K562 (cell line): ENCODE measurements at places on chromosomes 7 and 10. TPM values are rescaled to one million over a fixed set of nuclear protein-coding genes. Genes with fewer than 3 reads are reported as not detected.

Gene AKR1C8
- total RNA-seq = 0.24 TPM in 1 of 2 replicates, not detected in the other

Gene TNPO3
- total RNA-seq = 111 and 118 TPM in 2 replicates

Gene CHST3
- total RNA-seq = 0.38 and 0.42 TPM in 2 replicates

Gene HABP2
- total RNA-seq = 0.07 and 0.09 TPM in 2 replicates

Gene CNTNAP2
- total RNA-seq = 0.11 and 0.62 TPM in 2 replicates

Gene AIFM2
- 11.4 and 13.1 TPM in 2 replicates for total RNA-seq

Gene GRID1
- 7.1 and 7.2 TPM in 2 replicates for total RNA-seq

Gene SOSTDC1
- total RNA-seq = 8.8 and 12.0 TPM in 2 replicates

Gene LRRC4
- 0.07 TPM in 1 of 2 replicates, not detected in the other for total RNA-seq

Gene SPDYE16
- total RNA-seq = 0.13 TPM in 1 of 2 replicates, not detected in the other

Gene PAX4
- not detected in 2 replicates for total RNA-seq

Gene CYP3A7
- total RNA-seq = not detected in 2 replicates

Gene LEP
- total RNA-seq = not detected in 2 replicates

- no peak for DNase-seq
Observed at GRCh38 chr7:100466653-100467605, 2.9 kb upstream of the SPACDR start.

DNA sequence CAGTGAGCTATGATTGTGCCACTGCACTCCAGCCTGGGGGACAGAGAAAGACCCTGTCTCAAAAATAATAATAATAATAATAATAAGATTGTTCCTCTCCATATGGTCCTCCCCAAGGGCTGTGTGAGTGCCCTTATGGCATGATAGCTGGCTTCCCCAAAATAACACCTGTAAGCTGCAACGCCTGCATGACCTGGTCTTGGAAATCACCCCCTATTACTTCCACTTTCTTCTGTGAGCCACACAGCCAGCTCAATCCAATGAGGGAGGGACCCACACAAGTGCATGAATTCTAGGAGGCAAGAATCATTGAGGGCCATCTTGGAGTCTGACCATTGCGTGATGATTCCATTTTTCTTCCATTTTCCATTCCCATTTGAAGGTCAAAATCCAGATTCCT lies 82.7 kb upstream of the CALN1 start:
- no peak for DNase-seq

DNA sequence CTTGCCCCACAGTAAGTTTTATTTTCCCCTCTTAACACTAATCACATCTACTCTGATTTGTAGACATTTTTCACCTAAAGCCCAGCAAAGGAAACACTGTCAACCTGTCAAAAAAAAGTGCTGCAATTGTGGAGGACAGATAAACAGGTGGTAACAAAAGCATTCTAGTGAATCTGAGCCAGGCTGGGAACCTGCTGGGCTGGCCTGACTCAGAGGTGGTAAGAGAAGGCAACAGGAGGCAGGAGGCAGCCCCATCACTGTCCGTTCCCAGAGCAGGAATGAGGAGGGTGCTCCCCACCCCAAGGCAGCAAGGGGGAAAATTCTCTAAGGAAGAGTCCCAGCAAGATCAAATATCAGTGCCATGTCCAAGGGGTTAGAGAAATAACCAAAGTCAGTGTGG lies 19.5 kb upstream of the HERPUD2 start:
- no peak for DNase-seq

- no peak for DNase-seq
Observed at GRCh38 chr10:114992189-114992775, 54.3 kb downstream of the TRUB1 start.

DNA sequence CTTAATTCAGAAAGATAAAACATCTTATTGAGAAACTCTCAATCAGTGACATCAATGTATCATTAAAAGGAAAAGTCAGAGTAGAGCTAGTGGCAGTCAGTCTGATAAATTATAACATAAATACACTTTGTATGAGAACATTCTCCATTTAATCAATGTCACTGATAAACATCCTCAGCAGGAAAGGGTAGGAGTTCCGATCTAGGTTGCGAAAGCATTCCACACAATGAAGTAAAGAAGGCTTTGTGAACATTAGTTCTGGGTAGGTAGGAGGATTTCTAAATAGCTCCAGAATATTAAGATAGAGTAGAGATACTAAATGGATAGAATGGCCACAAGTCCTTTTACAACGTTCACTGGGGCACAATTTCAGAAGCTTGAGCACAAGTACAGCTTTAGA lies 179.7 kb upstream of the MALRD1 start:
- DNase-seq = no peak

GRCh38 chr7:132386201-132386681 lies 190.0 kb downstream of the PLXNA4 start:
- DNase-seq = no peak

DNA sequence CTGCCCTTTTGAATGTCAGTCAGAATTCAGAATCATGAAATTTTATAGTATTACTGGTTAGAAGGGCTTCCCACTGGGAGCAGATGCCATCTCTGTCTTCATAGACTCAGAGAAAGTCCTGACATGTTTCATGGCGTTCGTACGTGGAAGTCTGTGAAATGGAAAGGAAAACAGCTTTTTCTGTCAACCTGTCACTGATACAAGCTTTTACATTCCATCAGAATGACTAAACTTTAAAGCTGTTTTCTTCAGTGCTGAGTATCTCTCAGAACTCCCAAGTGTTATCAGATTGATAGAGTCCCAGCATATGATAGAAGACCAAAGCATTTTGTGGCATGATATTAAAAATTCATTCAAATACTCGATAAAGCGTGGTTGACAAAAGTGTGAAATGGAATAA lies 726.7 kb upstream of the GALNT17 start:
- DNase-seq = no peak

- no peak for DNase-seq
Observed at GRCh38 chr10:11246752-11247467, 229.2 kb downstream of the CELF2 start.

DNA sequence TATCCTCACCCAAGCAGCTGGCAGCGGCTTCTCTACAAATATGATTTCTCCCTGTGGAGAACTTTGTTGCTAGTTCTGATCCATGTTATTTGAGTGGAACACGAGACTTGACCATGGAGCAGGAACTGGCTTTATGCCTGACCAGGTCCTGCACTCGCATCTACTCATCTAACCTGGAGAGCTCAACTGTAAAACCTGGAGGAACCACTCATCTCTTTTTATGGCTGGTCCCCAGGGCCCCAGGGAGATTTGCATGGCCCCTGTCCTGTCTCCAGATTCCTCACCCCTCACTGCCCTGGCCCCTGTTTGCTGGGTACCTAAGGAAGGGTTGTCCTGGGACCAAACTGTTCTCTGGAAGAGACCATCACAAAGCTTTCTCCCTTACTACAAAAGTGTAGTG lies 16.0 kb downstream of the TCAF1 start:
- DNase-seq = peak; percentile 13

DNA sequence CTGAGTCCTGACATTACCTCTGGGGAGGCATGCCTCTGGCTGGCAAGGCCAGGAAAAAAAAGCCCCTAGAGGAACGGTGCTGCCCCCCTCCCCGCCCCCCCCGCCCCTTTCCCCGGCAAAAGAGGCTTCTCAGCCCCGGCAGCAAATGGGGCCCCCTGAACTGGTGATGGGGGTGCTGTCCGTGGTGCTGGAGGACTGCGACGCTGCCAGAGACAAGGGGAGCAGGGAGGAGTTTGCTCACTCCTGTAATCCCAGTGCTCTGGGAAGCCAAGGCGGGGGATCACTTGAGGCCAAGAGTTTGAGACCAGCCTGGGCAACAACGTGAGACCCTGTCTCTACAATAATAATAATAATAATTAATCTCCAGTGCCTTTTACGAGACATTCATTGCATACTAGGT lies 23.7 kb downstream of the SRRM3 start:
- DNase-seq = peak; percentile 78

GRCh38 chr7:128456255-128456725 lies 612 bp downstream of the HILPDA start:
- DNase-seq = peak; percentile 9

- no peak for DNase-seq
Observed at GRCh38 chr10:77879710-77880109, 46.8 kb downstream of the DLG5 start.

DNA sequence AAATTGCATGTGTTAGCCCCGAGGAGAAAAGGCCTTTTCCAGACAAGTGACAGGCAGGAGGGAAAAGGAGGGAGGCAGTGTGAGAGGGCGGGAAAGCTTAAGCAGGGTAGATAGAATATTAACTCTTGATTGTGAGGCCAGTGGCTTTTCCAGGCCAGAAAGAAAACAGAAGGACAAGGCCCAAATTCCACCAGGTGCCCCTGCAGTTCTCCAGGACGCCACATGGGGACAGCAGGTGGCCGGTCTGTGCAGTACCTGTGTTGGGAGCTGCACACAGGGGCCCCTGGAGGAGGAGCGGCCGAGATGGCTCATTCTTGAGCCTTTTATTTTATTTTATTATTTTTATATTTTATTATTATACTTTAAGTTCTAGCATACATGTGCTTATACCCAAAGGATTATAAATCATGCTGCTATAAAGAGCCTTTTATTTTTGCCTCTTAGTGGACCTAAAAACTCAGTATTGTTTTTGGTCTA lies 141.3 kb upstream of the KLF14 start:
- DNase-seq = peak; percentile 92

GRCh38 chr7:156969972-156970420 lies 20.5 kb downstream of the NOM1 start:
- no peak for DNase-seq

GRCh38 chr7:46939089-46939488 lies 642.8 kb downstream of the TNS3 start:
- no peak for DNase-seq

DNA sequence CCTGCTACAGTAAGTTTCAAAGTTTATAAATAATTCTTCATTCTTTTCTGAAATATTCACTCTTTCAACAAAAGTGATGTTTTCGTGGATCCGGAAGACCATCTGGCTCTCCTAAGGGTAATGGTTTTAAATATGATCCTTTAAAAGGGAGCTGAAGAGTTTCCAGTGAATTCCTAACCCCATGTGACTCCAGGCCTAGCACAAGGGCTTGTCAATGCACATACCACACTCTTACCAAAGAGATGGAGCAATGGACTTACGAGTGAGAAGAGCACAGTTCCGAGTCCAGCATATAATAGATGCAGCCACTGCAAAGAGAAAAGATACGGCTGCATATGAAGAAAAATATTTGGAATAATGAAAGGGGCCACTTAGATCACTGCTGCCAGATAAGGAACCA lies 32.1 kb upstream of the GATAD1 start:
- no peak for DNase-seq

DNA sequence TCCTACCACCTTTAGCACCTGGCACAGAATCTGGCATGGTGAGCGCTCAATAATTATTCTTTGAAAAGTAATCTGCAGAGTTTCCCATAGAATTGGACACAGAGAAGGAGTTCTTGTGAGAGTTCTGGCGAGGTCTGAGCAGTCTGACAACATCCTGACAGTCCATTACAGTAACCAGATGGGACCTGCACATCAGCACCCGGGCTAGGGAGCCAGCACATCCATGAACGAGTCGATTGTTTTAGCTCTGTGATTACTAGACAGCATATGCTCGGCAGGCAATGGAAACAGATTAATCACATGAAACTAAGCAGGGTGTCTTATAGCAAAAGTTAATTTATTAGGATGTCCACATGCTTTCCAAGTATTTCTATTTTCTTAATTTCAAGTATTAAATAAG lies 96.7 kb downstream of the SEMA3D start:
- no peak for DNase-seq

DNA sequence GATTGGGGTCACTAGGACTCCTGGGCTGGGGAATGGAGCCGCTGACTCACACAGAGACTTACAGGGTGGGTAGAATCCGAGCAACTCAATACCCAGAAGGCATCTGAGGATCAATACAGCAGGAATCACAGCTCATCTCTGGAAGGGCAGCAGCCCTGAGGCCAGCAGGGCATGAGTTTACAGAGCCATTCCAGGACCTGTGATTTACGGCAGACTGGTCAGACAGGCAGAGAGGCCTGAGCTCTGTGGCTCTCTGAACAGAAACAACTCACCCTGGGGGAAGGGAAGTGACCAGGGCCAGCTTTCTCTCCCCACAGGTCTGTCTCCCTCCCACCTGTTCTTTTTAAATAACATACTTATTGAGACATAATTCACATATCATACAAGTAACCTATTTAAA lies 88.2 kb upstream of the CXCL12 start:
- no peak for DNase-seq

DNA sequence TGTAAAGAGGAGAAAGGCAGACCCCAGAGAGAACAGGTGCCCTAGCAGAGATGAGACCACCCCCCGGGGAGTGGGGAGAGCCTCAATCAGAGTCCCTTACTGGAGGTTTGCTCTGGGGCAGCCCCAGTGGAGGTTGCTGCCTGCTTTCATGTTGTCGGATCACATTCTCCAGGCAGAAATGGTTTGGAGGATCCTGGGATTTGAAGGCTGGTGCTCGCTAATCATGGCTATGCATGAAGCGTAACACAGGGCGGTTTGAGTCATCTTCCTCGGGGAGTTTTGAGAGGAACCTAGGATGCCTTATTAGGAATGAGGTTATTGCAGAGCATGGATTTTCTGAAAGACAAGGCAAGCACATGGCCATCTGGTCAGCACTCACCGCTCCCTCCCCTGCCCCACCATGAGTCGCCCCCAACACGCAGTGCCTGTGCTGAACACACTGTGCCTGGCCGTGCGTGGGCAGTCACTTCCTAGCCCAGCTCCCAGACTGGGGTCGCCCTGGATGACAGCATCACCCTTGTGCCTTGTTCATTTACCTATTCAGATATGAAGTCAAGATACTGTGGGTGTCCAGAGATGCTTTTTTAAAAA lies 319.9 kb downstream of the DPP6 start:
- no peak for DNase-seq

GRCh38 chr7:40437498-40437897 lies 302.7 kb downstream of the SUGCT start:
- no peak for DNase-seq

GRCh38 chr7:24054236-24054635 lies 229.8 kb upstream of the NPY start:
- DNase-seq = no peak

DNA sequence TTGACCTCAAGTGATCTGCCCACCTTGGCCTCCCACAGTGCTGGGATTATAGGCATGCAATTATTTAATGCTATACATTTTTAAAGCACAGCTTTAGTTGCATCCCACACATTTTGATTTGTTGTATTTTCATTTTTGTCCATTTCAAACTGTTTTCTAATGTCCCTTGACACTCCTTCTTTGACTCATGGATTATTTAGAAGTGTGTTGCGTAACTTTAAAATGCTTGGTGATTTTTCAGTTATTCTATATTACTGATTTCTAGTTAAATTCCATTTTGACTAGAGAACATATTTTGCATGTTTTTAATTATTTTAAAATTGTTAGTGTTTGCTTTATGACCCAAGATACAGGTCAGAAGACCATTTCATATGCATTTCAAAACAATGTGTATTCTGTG lies 28.8 kb downstream of the EVX1 start:
- DNase-seq = no peak

DNA sequence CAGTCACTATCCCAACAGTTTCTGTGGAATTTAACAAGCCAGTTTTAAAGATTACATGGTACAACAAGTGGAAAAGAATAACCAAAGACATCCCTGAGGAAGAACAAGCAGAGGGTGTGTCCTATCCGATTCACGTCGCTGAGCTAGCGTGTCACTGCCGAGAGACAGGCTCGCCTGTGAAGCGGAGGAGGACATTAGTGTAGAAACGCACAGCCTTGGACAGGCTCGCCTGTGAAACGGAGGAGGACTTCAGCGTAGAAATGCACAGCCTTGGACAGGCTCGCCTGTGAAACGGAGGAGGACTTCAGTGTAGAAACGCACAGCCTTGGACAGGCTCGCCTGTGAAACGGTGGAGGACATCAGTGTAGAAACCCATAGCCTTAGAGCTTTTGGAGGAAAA lies 52.7 kb upstream of the INPP5A start:
- no peak for DNase-seq
